Thoracic aorta (tissue), 2 donors: ENCODE measurements at places on chromosomes 4 and X.

- DNase-seq: no peak
- H3K4me1 ChIP-seq: peaks cover 79% of the 10 kb centered on the region
- peak overlapping the region; percentile 95 for H3K27ac ChIP-seq
These were observed 65.2 kb downstream of the IGFBP7 start for GRCh38 chr4:57044996-57045395.

DNA sequence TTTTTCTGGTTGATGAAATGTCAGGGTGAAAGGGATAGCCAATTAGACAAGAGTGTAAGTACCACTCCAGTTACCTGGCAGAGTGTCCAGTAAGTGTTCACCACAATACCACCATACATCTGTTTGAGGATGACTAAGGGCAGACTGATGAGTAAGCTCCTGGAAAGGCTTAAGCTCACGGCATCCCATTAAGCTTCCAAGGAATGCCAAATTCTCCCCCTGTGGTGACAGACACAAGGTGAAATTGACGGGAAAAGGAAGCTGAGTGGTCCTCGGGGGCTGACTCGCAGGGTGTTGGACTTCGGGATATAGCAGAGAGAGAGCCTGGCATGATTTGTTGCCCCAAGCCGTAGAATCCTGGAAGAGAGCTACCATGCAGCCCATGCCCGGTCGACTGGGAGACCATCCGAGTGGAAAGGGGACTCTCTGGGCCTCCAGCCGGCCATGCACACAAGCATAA lies 7.6 kb upstream of the BST1 start:
- no peaks in the 10 kb centered on the region for H3K27me3 ChIP-seq
- no peak overlapping the region for H3K4me3 ChIP-seq
- no peak overlapping the region for H3K27ac ChIP-seq
- DNase-seq: no peak

DNA sequence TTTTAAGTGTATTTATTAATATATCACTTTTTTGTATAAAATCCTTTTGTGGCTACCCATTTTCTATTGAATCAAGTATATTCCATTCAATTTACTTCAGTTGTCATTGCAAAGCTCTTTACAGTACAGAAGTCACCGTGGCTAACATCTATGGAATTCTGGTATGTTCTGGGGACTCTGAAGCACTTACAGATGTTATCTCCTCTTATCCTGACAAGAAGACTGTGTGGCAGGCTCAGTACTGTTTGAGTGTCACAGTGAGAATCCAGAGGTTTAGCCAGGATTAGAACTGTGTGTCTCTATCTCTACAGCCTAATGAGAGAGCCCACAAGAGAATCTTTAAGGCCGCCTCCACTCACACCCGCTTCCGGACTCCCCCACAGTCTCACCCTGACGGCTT lies 78.2 kb upstream of the SORBS2 start:
- DNase-seq: no peak
- H3K27me3 ChIP-seq: no peaks in the 10 kb centered on the region
- H3K36me3 ChIP-seq: no peaks in the 10 kb centered on the region

DNA sequence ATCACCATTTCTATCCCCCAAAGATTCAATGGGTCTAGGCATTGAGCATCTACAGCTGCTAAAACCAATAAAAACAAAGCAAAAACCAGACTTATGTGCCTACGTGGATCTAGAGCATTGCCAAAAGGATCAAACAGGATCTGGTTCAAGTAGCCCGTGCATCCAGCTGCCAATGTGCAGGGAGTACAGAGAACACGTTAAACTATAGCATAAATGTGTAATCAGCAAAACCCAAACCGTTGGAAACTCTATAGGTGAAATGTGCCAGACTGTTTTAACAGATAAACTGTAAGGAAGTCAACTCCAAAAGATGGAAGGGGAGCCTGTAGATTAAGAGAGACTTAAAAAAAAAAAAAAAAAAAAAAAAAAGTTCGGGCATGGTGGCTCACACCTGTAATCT lies 58.5 kb downstream of the APOO start:
- H3K4me3 ChIP-seq: no peak overlapping the region
- no peak overlapping the region for H3K27ac ChIP-seq
- no peaks in the 10 kb centered on the region for H3K4me1 ChIP-seq
- no peaks in the 10 kb centered on the region for H3K27me3 ChIP-seq
- no peaks in the 10 kb centered on the region for H3K36me3 ChIP-seq

GRCh38 chrX:70141373-70141772 lies 8.1 kb downstream of the IGBP1 start:
- no peaks in the 10 kb centered on the region for H3K4me1 ChIP-seq
- no peaks in the 10 kb centered on the region for H3K27me3 ChIP-seq
- DNase-seq: no peak
- no peaks in the 10 kb centered on the region for H3K36me3 ChIP-seq

- no peak overlapping the region for H3K27ac ChIP-seq
- H3K27me3 ChIP-seq: no peaks in the 10 kb centered on the region
- peaks cover 18% of the 10 kb centered on the region for H3K4me1 ChIP-seq
- H3K36me3 ChIP-seq: no peaks in the 10 kb centered on the region
These were observed 149.6 kb downstream of the INPP4B start for GRCh38 chr4:142696334-142697122.

DNA sequence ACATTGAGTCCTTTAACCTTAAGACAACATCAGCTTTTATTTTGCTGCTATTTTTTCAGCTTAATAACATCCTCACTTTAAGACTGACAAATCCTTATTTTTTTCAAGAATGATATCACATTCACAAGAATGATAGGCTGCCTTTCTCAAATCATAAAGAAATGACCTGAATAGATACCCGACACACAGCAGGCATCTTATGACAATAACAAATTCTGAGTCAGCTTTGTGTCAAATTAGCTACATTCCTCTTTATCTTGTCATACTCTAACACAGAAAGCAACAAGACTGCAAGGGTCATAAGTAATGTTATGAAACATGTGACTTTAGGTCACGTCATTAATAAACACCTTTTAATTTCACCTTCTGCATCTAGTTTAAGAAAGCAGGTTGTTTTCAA lies 2387.6 kb downstream of the PCDH7 start:
- DNase-seq: no peak
- H3K36me3 ChIP-seq: no peaks in the 10 kb centered on the region
- no peak overlapping the region for H3K27ac ChIP-seq
- no peaks in the 10 kb centered on the region for H3K27me3 ChIP-seq
- H3K4me3 ChIP-seq: no peak overlapping the region

DNA sequence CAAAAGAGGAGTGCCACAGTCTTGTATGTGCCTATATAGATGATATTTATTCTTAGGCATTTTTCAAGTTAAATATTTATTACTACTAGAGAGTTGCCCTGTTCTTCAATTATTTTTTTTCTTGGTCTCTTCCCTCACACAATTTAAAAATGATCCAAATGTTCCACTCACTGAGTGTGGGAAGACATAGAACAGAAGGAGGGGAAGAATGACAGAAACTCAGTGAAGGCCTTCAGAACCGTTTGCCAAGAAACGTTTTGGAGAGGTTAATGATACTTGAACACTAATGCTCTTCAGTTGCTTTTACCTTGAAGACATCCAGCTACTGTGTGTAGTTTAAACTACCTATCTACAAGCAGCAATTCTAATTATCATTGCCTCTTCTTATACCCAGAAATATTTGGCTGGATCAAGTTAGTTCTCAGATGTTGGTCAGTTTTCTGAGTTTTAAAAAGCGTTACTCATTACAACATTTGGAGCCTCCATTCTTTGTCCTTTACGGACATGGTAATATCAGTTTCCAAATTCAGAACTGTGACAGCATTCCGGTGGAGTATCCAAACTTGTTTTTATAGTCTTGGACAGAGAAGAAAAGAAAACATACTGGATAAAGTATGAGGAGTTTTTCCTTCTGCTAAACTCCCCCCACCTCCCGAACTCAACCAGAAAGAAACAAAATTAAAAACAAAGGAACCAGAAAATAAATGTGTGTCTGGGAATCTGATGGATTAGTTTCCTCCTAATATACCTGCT lies 389.7 kb downstream of the SPRY1 start:
- peak overlapping the region; percentile 54 for H3K27ac ChIP-seq
- peaks cover 18% of the 10 kb centered on the region for H3K4me1 ChIP-seq
- no peak overlapping the region for H3K4me3 ChIP-seq

GRCh38 chr4:27276307-27277073 lies 415.8 kb downstream of the STIM2 start:
- no peak overlapping the region for H3K27ac ChIP-seq
- no peaks in the 10 kb centered on the region for H3K4me1 ChIP-seq
- H3K36me3 ChIP-seq: no peaks in the 10 kb centered on the region
- H3K4me3 ChIP-seq: no peak overlapping the region

GRCh38 chr4:46889410-46889809 lies 19.6 kb downstream of the COX7B2 start:
- no peaks in the 10 kb centered on the region for H3K27me3 ChIP-seq
- H3K27ac ChIP-seq: no peak overlapping the region
- H3K36me3 ChIP-seq: no peaks in the 10 kb centered on the region
- no peaks in the 10 kb centered on the region for H3K4me1 ChIP-seq
- no peak overlapping the region for H3K4me3 ChIP-seq

DNA sequence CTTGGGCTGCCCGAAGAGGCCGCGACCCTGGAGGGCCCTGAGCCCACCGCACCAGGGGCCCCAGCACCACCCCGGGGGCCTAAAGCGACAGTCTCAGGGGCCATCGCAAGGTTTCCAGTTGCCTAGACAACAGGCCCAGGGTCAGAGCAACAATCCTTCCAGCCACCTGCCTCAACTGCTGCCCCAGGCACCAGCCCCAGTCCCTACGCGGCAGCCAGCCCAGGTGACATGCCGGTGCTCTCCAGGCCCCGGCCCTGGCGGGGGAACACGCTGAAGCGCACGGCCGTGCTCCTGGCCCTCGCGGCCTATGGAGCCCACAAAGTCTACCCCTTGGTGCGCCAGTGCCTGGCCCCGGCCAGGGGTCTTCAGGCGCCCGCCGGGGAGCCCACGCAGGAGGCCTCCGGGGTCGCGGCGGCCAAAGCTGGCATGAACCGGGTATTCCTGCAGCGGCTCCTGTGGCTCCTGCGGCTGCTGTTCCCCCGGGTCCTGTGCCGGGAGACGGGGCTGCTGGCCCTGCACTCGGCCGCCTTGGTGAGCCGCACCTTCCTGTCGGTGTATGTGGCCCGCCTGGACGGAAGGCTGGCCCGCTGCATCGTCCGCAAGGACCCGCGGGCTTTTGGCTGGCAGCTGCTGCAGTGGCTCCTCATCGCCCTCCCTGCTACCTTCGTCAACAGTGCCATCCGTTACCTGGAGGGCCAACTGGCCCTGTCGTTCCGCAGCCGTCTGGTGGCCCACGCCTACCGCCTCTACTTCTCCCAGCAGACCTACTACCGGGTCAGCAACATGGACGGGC lies 579 bp downstream of the ABCD1 start:
- peak overlapping the region; percentile 83 for H3K27ac ChIP-seq
- peaks cover 3% of the 10 kb centered on the region for H3K36me3 ChIP-seq
- H3K4me1 ChIP-seq: peaks cover 52% of the 10 kb centered on the region
- peak overlapping the region; percentile 80 for H3K4me3 ChIP-seq
- no peak for DNase-seq

DNA sequence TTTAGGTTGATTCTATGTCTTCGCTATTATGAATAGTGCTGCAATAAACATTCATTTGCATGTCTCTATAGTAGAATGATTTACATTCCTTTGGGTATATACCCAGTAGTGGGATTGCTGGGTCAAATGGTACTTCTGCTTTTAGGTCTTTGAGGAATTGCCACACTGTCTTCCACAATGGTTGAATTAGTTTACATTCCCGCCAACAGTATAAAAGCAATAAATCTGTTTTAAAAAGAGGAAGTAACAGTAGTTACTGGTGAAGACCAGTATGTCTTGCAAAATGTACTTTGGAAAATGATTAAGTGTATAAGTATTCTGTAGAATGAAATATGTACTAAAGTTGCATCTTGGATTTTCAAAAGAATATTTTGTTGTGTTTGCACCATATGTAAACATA lies 77.3 kb downstream of the SHROOM4 start:
- no peak for DNase-seq
- no peaks in the 10 kb centered on the region for H3K36me3 ChIP-seq
- no peaks in the 10 kb centered on the region for H3K27me3 ChIP-seq
- no peaks in the 10 kb centered on the region for H3K4me1 ChIP-seq
- no peak overlapping the region for H3K4me3 ChIP-seq

- DNase-seq: no peak
- no peaks in the 10 kb centered on the region for H3K36me3 ChIP-seq
These were observed 207.6 kb upstream of the NR3C2 start for GRCh38 chr4:148649652-148650331.

GRCh38 chr4:37667197-37668100 lies 18.7 kb downstream of the RELL1 start:
- H3K27ac ChIP-seq: no peak overlapping the region
- H3K4me1 ChIP-seq: peaks cover 19% of the 10 kb centered on the region
- H3K4me3 ChIP-seq: no peak overlapping the region

GRCh38 chr4:76857074-76857409 lies 40.9 kb downstream of the SOWAHB start:
- H3K27me3 ChIP-seq: no peaks in the 10 kb centered on the region
- peaks cover 33% of the 10 kb centered on the region for H3K4me1 ChIP-seq
- no peak for DNase-seq
- no peaks in the 10 kb centered on the region for H3K36me3 ChIP-seq
- H3K27ac ChIP-seq: no peak overlapping the region
- H3K4me3 ChIP-seq: no peak overlapping the region

DNA sequence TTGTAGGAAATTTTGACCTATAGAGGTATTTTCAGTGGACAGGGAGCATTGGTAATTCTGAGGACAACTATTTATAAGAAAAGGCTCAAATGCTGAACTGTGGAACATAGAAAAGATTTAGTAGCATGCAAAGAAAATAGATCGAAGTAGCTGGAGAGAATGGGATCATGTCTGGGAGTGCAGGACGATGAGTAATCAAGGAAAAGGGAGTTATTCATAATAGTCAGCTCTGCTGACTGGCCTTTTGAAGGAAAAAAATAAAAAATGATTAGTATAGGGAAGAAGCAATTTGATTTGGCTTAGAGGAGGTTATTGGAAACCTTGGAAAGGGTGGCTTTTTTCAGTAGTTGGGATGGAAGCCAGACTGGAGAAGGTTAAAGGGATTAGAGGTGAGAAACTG lies 22.9 kb upstream of the ANK2 start:
- no peaks in the 10 kb centered on the region for H3K27me3 ChIP-seq
- no peak for DNase-seq
- H3K36me3 ChIP-seq: no peaks in the 10 kb centered on the region
- no peaks in the 10 kb centered on the region for H3K4me1 ChIP-seq
